BJ (cell line): ENCODE measurements at places on chromosomes 7 and 10. TPM values are rescaled to one million over a fixed set of nuclear protein-coding genes. Genes with fewer than 3 reads are reported as not detected.

CLCN1 gene
- polyA plus RNA-seq = not detected in 2 replicates

GLI3 gene
- 4.4 and 5.1 TPM in 2 replicates for polyA plus RNA-seq

ZNF467 gene
- polyA plus RNA-seq = 0.92 and 1.6 TPM in 2 replicates

- no peak for DNase-seq
Observed at GRCh38 chr10:116274064-116274904, 1.3 kb upstream of the GFRA1 start.

SEPTIN7 gene
- 152 and 319 TPM in 2 replicates for polyA plus RNA-seq

GRCh38 chr7:39826166-39826565 lies 123.9 kb upstream of the CDK13 start:
- DNase-seq = no peak

COL13A1 gene
- 9.8 and 11.9 TPM in 2 replicates for polyA plus RNA-seq

CNTNAP2 gene
- polyA plus RNA-seq = not detected in 2 replicates
